Aortic smooth muscle cell (primary cell): ENCODE measurements at places on chromosomes 4 and X. TPM values are rescaled to one million over a fixed set of nuclear protein-coding genes. Genes with fewer than 3 reads are reported as not detected.

Gene PPBP
- not detected in 2 replicates for total RNA-seq

Gene BEND2
- not detected in 2 replicates for total RNA-seq

Gene ZAR1
- 0.06 TPM in 1 of 2 replicates, not detected in the other for total RNA-seq

Gene DCAF12L2
- total RNA-seq: not detected in 2 replicates

Gene PAK3
- 2.1 and 2.6 TPM in 2 replicates for total RNA-seq

Gene POU3F4
- total RNA-seq: under 0.01 TPM in 1 of 2 replicates, not detected in the other

Gene CDKL5
- total RNA-seq: 1.7 and 2.8 TPM in 2 replicates

Gene TCEAL4
- total RNA-seq: 74.1 and 75.7 TPM in 2 replicates

Gene PWWP3B
- under 0.01 and 0.06 TPM in 2 replicates for total RNA-seq

Gene CT47B1
- not detected in 2 replicates for total RNA-seq

Gene VCX3A
- not detected in 2 replicates for total RNA-seq

Gene CT55
- total RNA-seq: not detected in 2 replicates

Gene NXF3
- not detected in 2 replicates for total RNA-seq

Gene MAGED4B
- total RNA-seq: 3.5 and 4.5 TPM in 2 replicates

Gene OPHN1
- 9.0 TPM in 2 replicates for total RNA-seq

Gene SCML2
- 1.2 TPM in 2 replicates for total RNA-seq

Gene BCORL1
- total RNA-seq: 1.2 and 2.1 TPM in 2 replicates

Gene RAB40A
- total RNA-seq: 0.12 TPM in 1 of 2 replicates, not detected in the other

Gene GALNT7
- 28.4 and 34.6 TPM in 2 replicates for total RNA-seq

Gene ABCD1
- 13.6 and 14.7 TPM in 2 replicates for total RNA-seq

Gene RENBP
- total RNA-seq: 18.8 and 20.8 TPM in 2 replicates

Gene C4orf54
- not detected in 2 replicates for total RNA-seq

Gene RHOXF2
- total RNA-seq: not detected in 2 replicates

Gene FGFRL1
- total RNA-seq: 15.7 and 19.6 TPM in 2 replicates

Gene TLR1
- total RNA-seq: 2.6 and 4.9 TPM in 2 replicates

Gene WDFY3
- total RNA-seq: 58.9 and 73.8 TPM in 2 replicates

Gene PAGE2
- total RNA-seq: not detected in 2 replicates

Gene LRCH2
- 4.9 and 6.8 TPM in 2 replicates for total RNA-seq

Gene PFKFB1
- total RNA-seq: 0.19 TPM in 1 of 2 replicates, not detected in the other
